ENCODE measurements at places on chromosomes 1 and 21. TPM values are rescaled to one million over a fixed set of nuclear protein-coding genes. Genes with fewer than 3 reads are reported as not detected.

DISP3 gene
- total RNA-seq: 0.92 TPM

VAMP3 gene
- 41.0 TPM for total RNA-seq

FGR gene
- not detected for total RNA-seq

GPR25 gene
- not detected for total RNA-seq

SYPL2 gene
- total RNA-seq: not detected

GPATCH2 gene
- total RNA-seq: 9.5 TPM

PTCH2 gene
- 0.94 TPM for total RNA-seq

CDC42 gene
- 413 TPM for total RNA-seq

CRNN gene
- not detected for total RNA-seq

All from activated CD4-positive, alpha-beta T cell treated with anti-CD3 and anti-CD28 coated beads, Interleukin-2, amount 10 ng/mL, durations not matched to agents 7 days and 5 days (primary cell).